ENCODE measurements at places on chromosomes 6 and 20. TPM values are rescaled to one million over a fixed set of nuclear protein-coding genes. Genes with fewer than 3 reads are reported as not detected.

The CCR6 gene
- total RNA-seq = not detected

The SLC35D3 gene
- not detected for total RNA-seq

The BMP6 gene
- 8.3 TPM for total RNA-seq

The MUC21 gene
- not detected for total RNA-seq

The GABRR1 gene
- not detected for total RNA-seq

The GPR63 gene
- 0.07 TPM for total RNA-seq

The ZC2HC1B gene
- not detected for total RNA-seq

The APOBEC2 gene
- total RNA-seq = 315 TPM

DNA sequence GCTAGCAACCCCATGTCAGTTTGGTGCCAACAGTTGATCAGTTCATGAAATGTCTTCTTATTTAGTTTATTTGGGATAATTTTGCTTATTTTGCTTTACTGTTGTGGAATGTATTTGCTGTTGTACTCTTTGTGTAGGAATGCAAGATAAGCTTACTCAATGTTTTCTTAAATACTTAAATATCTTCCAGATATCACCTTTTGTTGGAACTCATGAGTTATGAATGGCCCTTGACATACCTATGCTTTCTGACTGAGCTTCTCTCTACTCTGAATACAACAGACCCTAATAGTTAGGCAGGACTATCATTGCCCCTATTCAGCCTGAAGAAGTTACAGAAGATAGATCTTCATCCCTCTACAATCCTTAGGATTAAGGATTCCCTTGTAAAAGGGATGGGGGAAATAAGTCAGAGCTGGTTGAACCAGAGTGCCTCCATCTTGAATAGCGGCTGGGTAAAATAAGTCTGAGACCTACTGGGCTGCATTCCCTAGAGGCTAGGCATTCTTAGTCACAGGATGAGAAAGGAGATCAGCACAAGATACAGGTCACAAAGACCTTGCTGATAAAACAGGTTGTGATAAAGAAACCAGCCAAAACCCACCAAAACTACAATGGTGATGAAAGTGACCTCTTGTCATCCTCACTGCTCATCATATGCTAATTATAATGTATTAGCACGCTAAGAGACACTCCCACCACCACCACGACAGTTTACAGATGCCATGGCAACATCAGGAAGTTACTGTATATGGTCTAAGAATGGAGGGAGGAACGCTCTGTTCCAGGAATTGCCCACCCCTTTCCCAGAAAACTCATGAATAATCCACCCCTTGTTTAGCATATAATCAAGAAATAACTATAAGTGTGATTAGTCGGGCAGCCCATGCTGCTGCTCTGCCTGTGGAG, 196.9 kb downstream of the AKAP7 start:
- no peaks in the 10 kb centered on the region for H3K27me3 ChIP-seq
- no peak for DNase-seq
- no peaks in the 10 kb centered on the region for H3K36me3 ChIP-seq
- H3K27ac ChIP-seq = no peak overlapping the region
- H3K4me1 ChIP-seq = no peaks in the 10 kb centered on the region

- no peak overlapping the region for H3K27ac ChIP-seq
- H3K4me1 ChIP-seq = no peaks in the 10 kb centered on the region
- no peaks in the 10 kb centered on the region for H3K27me3 ChIP-seq
- no peak for DNase-seq
These were observed 475.4 kb downstream of the EYS start for GRCh38 chr6:65231616-65232015.

DNA sequence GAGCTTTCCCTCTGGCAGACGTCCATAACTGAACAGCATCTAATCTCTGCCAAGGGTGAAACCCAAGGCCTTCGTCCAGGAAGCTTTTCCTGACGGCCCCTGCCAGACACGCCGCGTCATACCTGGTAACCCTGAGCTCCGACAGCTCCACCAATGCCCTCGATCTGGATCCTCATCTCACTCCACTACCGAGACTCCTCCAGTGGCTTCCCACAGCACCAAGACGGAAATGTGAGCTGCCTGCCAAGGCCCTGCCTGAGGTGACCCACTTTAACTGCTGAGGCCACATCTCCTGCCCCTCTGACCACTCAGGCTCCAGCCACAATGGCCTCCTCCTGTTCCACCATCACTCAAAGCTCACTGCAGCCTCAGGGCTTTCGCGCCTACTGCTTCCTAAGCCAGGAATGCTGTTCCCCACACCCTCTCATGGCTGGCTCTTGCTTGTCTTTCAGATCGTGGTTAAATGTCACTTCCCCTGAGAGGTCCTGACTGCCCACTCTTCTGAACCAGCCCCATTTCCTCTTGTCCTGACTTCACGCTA, 143.2 kb downstream of the PREX1 start:
- H3K4me1 ChIP-seq = peaks cover 62% of the 10 kb centered on the region
- H3K27me3 ChIP-seq = no peaks in the 10 kb centered on the region
- H3K4me3 ChIP-seq = no peak overlapping the region
- H3K27ac ChIP-seq = no peak overlapping the region
- no peak for DNase-seq

DNA sequence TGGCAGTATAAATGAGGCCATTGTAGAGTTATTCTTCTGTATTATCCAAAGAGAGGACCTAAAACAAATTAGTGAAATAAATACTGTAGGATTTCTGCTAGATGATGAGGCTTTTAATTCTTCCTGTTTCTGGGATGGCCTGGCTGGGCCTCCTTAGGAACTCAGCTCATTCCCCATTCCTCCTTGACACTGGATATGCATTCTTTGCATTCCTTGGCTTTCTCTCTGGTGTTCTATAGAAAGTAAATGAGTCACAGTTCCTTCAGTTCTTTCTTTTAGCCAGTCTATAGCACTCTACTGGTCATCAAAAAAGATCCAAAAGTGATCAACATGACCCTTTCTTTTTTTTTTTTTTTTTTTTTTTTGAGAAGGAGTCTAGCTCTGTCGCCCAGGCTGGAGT, 8.6 kb downstream of the OR10C1 start:
- H3K4me1 ChIP-seq = no peaks in the 10 kb centered on the region
- no peak for DNase-seq
- no peaks in the 10 kb centered on the region for H3K36me3 ChIP-seq
- H3K27me3 ChIP-seq = no peaks in the 10 kb centered on the region
- no peak overlapping the region for H3K4me3 ChIP-seq

- peaks cover 37% of the 10 kb centered on the region for H3K27me3 ChIP-seq
- H3K4me3 ChIP-seq = peak overlapping the region; percentile 43
- H3K27ac ChIP-seq = no peak overlapping the region
- DNase-seq = no peak
- H3K4me1 ChIP-seq = peaks cover 11% of the 10 kb centered on the region
These were observed 104.9 kb upstream of the PRDM1 start for GRCh38 chr6:105981002-105981887.

DNA sequence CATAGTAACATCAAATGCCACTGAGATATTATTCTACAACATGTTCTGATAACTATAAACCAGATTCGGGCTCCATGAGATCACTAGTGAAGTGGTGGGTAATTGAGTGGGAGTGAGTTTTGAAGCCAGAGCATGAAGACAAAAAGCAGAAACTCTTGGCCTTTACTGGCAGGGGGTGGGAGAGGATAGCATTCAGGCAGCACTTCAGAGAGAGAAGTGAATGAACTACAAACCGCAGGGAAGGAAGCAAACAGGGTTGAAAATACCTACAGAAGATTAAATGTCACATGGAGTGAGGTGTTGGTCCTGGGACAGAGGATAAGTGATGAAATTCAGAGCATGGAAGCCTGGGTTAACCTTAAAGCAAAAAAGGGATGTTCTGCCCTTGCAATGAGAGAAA, 250.0 kb downstream of the EPM2A start:
- H3K27ac ChIP-seq = no peak overlapping the region
- no peak overlapping the region for H3K4me3 ChIP-seq

- H3K4me3 ChIP-seq = no peak overlapping the region
- no peak for DNase-seq
- no peak overlapping the region for H3K27ac ChIP-seq
- H3K4me1 ChIP-seq = no peaks in the 10 kb centered on the region
These were observed 231.5 kb downstream of the C6orf118 start for GRCh38 chr6:165077876-165078275.

GRCh38 chr6:105781915-105782314, 304.2 kb upstream of the PRDM1 start:
- no peaks in the 10 kb centered on the region for H3K27me3 ChIP-seq
- H3K4me1 ChIP-seq = peaks cover 4% of the 10 kb centered on the region
- DNase-seq = no peak
- H3K27ac ChIP-seq = no peak overlapping the region

DNA sequence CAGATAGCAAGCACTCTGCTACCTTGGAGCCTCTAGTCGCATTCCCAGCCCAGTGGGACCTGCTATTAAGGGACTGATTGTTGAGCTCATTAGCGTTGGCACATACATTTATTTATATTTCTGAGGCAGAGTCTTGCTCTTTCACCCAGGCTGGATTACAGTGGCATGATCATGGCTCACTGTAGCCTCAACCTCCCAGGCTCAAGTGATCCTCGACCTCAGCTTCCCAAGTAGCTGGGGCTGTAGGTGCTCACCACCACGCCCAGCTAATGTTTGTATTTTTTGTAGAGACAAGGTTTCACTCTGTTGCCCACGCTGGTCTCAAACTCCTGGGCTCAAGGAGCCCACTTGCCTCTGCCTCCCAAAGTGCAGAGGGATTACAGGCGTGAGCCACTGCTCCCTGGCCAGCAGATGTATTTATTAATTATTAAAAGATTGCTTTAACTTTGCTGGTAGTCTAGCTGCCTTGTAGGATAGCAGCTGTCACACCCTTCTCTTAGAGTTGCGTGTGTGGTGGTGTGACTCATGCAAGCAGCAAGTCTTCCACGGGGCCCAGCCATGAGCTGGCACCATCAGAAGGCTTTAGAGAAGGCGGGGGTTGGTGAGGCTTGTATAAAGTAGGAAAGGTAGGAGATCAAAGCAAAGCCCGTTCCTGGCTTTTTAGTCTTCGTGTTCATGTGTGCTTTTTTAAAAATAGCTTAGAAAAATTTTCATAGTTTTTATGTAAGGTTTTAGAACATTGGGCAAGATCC, 16.5 kb downstream of the ACTR5 start:
- peaks cover 88% of the 10 kb centered on the region for H3K36me3 ChIP-seq
- H3K4me3 ChIP-seq = no peak overlapping the region
- no peaks in the 10 kb centered on the region for H3K27me3 ChIP-seq
- H3K27ac ChIP-seq = no peak overlapping the region
- no peak for DNase-seq
- no peaks in the 10 kb centered on the region for H3K4me1 ChIP-seq

DNA sequence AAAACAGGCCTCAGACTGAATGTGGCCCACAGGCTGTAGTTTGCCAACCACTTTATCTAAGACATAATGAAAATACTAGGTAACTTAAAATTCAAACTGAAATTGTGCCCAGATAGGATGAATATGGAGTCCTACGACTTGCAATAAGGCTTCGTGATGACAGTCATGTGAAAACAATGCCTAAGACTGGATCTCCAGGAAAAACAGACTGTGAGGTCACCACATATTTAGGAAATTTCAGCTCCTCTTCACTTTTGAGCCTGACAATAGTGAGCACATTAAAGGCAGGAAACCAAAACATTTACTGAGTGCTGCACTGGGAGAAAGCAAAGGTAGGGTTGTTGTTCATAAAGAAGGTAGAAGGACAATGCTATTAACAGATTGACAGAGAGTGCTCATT, 50.0 kb downstream of the RTN4IP1 start:
- H3K27ac ChIP-seq = no peak overlapping the region
- peaks cover 23% of the 10 kb centered on the region for H3K4me1 ChIP-seq
- H3K27me3 ChIP-seq = no peaks in the 10 kb centered on the region
- no peak for DNase-seq
- no peaks in the 10 kb centered on the region for H3K36me3 ChIP-seq

- H3K27me3 ChIP-seq = peaks cover 6% of the 10 kb centered on the region
- no peak overlapping the region for H3K4me3 ChIP-seq
- no peaks in the 10 kb centered on the region for H3K36me3 ChIP-seq
- DNase-seq = no peak
- no peak overlapping the region for H3K27ac ChIP-seq
These were observed 15.6 kb upstream of the CTNNBL1 start for GRCh38 chr20:37677969-37678861.

GRCh38 chr6:33925210-33925609, 121.4 kb upstream of the MLN start:
- H3K4me1 ChIP-seq = no peaks in the 10 kb centered on the region
- H3K36me3 ChIP-seq = no peaks in the 10 kb centered on the region
- no peaks in the 10 kb centered on the region for H3K27me3 ChIP-seq
- no peak overlapping the region for H3K27ac ChIP-seq
- H3K4me3 ChIP-seq = no peak overlapping the region

DNA sequence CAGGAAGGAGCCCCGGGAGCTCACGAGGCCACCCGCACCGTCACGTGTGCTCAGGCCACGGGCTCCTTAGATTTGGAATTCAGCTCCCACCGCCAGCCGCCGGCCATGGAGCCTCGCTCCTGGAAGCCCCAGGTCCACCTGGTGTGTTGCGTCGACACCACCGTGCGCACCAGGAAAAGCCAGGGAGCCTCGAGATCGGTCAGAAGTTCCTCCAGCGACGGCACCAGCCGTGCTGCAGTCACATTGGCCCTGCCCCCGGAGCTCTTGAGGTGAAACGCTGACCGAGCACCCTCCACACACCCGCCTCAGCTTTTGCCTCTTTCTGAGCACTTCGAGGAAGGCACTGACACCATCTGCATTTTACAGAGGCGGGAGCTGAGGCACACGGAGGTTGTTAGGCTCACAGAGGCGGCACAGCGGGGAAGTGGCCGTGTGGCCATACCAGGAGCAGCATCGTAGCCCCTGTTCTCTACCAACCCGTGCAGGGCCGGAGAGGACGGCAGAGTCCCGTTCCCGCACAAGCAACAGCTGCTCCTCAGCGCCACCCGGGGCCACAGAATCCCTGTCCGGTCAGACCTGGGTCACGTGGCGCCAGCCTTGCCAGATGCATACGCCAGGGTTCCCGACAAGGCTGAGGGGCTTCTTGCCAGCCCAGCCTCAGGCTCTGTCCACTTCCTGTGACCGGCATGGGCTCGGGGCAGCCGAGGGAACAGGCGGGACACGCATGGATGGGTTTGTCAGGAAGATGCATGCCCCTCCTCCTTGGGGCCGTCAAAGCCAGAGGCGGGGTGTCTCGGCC, 7.6 kb downstream of the NKAIN4 start:
- DNase-seq = no peak
- H3K4me1 ChIP-seq = no peaks in the 10 kb centered on the region
- H3K27me3 ChIP-seq = peaks cover 15% of the 10 kb centered on the region
- no peaks in the 10 kb centered on the region for H3K36me3 ChIP-seq

DNA sequence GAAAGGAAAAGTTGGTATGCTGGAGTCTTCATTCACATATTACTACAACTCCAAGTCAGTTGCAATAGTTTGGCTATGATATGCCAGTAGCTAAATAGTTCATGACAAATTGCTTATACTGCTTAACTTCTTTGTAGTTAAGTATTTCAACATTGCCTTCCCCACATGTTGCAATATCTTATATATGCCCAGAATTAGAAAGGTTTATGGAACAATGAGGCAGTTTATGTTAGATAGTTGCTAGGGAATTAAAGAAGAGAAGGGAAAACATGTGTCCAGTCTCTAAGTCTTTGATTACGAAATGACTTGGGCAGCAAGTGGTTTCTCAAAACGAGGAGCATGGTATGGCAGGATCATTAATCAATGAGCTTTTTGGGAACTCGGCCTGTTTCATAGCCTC, 145.8 kb downstream of the PLCB4 start:
- no peaks in the 10 kb centered on the region for H3K36me3 ChIP-seq
- H3K27me3 ChIP-seq = no peaks in the 10 kb centered on the region
- no peak for DNase-seq
- no peak overlapping the region for H3K4me3 ChIP-seq
- H3K4me1 ChIP-seq = no peaks in the 10 kb centered on the region

GRCh38 chr6:15628499-15629131, 34.2 kb downstream of the DTNBP1 start:
- no peaks in the 10 kb centered on the region for H3K27me3 ChIP-seq
- H3K36me3 ChIP-seq = no peaks in the 10 kb centered on the region
- DNase-seq = no peak
- H3K4me1 ChIP-seq = no peaks in the 10 kb centered on the region
